Naive thymus-derived CD8-positive, alpha-beta T cell (primary cell): ENCODE measurements at places on chromosomes 7 and 10.

- DNase-seq = no peak
Measured at GRCh38 chr10:62046522-62047227, 145.2 kb downstream of the ARID5B start.

DNA sequence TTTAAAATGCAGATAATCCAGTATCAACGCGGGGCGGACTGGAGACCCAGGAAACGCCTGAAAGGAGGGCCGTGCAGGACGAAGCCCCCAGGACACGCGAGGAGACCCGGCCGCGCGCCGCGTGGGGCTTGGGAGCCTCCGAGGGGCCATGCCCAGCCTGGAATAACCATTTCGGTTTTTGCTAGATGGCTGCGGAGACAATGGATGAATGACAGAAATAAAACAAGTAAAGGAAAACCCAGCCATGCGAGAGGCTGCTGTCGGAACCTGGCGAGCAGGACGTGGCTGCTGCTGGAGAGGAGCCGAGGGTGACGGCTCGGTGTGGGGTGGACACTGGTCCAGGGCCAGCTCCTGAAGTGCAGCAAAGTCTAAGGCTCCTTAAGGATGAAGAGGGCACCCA is 227.2 kb upstream of the ADARB2 start:
- no peak for DNase-seq

DNA sequence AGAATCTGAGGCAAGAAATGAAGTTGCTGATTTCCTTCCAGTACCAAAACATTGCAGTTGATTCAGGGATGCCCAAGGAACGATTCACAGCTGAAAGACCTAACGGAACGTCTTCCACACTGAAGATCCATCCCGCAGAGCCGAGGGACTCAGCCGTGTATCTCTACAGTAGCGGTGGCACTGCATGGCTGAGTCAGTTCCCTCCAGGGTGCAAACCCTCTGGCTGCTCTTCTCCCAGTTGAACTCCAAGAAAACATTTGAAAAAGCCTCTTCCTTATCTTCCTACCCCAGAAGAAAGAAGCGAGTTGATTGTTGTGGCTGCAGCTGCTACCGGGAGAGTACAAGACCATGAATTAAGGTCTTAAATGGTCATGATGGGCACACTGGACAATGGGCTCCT is 147.1 kb upstream of the PRSS1 start:
- DNase-seq = no peak

DNA sequence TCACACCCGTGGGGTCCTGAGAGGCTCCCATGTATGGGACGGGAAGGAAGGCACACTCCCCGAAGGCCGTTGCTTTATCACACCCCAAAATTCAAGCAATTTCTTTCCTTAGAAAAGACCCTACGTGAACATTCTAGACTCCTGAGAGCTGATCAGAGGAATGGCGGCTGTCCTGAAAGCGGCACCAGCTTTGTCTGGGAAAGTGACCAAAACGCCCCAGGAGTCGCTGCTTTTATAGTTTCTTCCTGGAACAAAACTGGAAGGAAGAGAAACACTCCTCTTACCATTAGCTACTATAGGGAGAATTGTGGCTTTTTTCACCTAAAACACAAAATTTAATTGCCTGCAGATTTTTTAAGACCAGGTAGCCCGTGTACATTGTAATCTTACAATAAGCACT is 261.8 kb upstream of the RNF32 start:
- no peak for DNase-seq

DNA sequence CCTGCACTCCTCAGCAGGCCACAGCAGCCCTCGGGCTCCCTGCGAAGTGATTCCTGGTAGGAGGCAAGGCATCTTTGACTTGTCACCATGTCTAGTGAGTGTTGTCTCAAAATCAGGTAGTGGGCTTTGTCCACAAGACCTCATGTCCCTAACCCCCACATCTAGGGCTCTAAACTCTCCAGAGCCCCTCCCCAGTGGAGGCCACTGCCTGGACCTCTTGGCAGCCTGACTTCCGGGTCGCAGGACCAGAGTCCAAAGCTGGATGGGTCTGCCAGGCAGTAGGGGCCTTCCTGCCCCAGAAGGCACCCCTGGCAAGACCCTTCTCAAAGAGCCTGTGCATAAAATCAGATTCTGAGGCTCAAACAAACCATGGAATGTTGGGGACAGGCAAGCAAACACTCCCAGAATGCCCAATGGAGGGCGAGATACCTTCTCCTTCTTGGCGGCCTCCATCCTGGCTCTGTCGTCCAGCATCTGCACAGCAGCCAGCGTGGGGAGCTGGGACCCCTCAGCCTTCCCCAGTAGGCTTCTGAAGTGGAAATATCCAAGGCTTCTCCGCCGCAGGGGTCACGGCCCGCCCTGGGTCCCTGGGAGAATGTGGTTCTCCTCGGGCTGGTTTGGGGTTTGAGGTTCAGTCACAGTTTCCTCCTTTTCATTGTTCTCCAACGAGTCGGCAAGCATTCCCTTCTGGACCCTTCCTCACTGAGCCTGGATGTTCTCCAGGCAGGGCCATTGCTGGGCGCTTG is 586 bp downstream of the GCK start:
- no peak for DNase-seq

DNA sequence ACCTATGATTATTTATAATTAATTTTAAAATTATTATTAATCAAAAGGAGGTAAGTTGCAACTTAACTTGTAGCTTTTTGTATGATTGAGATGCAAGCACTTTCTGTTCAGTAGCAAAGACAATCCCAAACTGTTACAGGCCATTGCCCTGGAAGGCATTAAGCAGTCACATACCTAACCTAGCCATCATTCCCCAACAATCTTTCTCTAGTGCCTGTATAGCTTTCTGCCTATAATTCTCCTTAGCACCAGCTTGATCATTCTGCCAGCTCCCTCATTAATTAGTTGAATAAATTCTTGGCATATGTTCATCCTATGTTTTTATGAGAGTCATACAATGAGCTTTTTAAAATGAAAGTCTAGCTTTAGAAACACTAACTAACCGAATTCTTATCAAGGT is 178.9 kb upstream of the TMEM106B start:
- no peak for DNase-seq

- DNase-seq = no peak
Measured at GRCh38 chr10:132884041-132884440, 58.3 kb downstream of the CFAP46 start.

DNA sequence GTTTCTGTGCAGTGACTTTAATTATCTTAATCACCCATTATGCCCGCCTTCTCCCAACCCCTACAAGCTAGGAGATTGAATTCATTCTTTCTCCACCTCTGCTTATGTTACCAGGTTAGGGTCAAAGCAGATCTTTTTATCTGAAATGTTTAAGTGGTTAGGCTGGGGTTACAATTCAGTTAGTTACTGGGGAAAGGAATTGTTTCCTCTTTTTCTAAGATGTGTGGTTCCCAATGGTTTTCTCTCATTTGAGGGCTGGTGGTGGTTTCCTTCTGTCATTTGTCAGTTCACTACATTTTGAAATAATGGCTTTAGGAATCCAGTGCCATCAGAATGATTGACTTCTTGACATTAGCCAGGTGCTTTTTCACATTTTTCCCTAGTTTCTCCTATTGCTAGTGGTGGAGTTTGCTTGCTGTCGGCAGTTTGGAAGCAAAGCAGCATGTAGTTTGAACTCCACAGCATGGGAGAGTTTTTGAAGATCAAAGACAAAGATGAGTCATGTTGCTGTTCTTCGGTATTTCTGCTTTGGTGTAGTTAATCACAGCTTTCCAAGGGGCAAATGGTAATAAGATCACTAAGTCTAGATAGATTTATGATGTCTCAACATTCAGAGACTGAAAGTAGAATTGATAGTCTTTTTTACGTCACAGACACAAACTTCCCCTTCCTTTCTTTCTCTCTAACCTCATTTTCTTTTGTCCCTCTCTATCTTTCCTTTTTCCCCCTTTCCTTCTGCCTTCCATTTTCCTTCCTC is 168.2 kb downstream of the SND1 start:
- no peak for DNase-seq

DNA sequence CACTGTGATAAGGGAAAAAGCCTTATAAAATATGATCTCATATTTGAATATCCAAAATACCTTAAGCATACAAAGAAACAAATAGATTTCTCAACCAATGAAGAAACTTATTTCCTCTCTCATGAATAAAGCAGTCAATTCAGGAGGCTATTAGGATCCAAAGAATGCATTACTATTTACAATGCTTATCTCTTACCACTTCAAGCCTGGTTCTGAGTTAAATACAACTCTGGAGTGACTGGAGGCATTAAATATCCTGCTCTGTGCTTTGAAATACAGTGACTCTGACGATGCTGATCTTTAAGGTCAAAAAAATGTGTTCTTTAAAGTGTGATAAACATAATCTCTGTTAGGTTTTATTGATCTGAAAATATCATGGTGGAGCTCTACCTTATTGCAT is 493.2 kb downstream of the ZWINT start:
- DNase-seq = no peak

DNA sequence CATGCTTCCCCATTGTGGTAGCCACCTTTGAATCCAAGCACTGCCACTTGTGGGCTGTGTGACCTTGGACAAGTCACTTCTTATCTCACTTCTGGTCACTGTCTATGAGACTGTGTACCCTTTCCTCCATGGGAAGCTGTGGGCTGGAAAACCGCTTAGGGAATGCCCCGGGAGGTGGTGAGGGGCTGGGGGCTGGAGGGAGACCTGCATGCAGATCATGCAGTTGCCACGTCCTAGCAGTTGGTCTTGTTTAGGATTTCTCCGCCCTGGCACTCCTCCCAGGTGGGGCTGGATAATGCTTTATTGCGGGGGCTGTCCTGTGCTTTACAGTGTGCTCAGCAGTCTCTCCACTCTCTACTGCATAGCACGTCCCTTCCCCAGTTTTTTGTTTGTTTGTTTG is 62.9 kb upstream of the OPN4 start:
- no peak for DNase-seq
